ENCODE measurements at places on chromosomes 12 and 14.
A peak's percentile ranks its signal among the peaks of the same experiment; 100 is the strongest.

DNA sequence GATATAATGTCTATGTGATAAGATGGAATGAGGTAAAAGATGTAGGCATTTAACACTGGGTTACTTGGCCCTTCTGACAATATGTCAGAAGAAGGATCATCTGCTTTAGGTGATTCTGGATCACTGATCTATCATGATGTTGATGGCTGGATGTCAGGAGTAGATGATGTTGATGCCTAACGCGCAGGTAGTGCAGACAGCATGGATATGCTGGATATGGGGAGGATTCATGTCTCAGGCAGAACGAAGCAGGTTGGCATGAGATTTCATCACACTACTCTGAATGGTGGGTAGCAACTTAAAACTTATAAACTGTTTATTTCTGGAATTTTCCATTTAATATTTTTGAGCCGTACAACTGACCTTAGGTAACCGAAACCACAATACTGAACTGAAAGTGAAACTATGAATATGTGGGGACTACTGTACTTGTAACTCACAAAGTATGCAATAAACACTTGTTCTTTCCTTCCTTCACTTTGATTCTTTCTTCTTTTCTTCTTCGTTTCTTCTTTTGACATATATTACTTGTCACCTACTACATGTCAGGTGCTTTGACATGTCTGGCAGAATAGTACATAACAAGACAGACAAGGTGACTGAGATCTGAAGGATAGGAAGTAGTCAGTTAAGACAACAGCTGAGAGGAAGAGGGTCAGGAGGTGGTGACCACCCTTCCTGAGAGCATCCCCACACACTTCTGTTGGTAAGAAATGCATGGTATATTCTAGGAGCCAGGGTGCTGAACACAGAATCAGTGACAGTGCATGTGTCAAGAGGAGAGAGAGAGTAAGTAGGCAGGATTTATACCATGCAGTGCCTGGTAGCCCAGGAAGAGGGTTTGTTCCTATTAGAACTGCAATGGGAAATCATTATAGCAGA lies 238.8 kb downstream of the PPFIA2 start:
- no peak for DNase-seq

- no peak for DNase-seq
These were observed 91.8 kb downstream of the SLC38A1 start for GRCh38 chr12:46177025-46177424.

DNA sequence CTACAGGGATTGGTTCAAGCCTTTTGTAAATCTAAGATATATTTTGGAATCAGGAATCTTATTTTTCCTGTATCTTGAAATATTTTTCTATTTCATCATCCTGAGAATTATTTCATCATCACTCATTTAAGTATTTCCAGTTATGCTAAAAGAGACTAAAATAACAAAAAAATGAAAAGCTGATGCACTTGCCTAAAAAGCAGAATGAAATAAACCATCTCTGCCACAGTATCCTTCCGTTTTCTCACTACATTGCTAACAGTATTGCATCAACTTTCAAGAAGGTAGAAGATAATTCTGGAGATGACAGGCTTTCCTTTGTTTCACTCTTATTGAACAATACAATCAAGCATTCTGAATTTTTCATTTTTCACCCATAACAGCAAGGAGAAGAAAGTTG lies 31.1 kb upstream of the EIF5 start:
- no peak for DNase-seq

- DNase-seq = no peak
These were observed 24.6 kb upstream of the ANP32D start for GRCh38 chr12:48447755-48448154.

- no peak for DNase-seq
These were observed 31.1 kb downstream of the NRDE2 start for GRCh38 chr14:90300611-90301047.

GRCh38 chr14:49909016-49909415 lies 16.1 kb downstream of the ARF6 start:
- DNase-seq = no peak

DNA sequence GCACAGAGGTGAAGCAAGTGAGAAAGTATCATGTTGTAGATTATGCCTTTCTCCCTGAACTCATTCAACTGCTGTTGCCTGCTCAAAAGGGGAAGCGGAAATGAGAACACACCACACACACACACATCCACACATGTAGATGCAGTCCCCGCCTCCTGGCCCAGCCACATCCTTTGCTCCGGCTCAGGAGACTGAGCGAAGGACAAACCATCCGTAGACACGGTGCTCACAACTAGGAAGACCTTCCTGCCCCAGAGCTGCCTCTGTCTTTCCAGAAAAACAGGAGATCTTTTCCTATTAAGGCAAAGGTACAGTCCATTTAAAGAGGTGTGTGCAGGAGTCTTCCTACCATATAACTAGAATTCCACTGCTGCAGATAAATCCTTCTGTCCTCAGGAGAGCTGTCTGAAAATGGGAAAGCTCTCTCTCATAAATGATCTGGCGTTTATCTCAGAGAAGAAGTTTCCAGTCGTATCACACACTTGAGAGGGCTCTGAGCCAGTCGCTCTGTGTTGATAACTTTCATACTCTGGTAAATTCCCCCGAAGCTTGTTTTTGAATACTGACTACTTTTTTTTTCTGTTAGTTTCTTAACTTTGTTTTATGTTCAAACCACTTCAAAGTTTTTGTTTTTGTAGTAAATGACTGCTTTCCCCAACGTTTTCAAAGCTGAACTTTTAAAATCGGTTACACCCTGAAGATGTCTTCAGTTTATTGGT lies at the start of gene TESPA1:
TESPA1 (minus strand) TSS at position 105 of the 719 bp plus-strand sequence. CDS start 10,200 bp downstream, outside the sequence.
- peak; percentile 72 for DNase-seq

GRCh38 chr12:121713793-121714192 lies 1.2 kb downstream of the TMEM120B start:
- no peak for DNase-seq

DNA sequence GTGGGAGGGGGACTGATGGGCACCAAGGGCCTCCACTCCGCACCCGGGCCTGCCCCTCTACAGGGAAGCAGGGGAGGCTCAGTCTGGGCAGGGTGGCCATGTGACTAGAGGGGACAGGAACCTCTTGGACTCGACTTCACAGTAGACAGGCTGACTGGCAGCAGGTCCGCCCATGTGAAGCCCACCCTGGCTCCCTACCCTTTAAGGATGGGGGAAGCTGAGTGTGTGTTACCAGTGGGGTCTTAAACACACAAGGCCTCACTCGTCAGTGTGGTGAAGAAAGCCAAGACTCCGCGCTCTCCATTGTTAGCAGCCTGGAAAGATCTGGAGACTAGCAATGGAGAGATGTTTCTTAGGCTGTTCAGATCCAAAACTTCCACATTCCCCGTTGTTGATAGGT lies 52.4 kb downstream of the ANAPC7 start:
- no peak for DNase-seq

Measured in stimulated activated CD4-positive, alpha-beta T cell treated with anti-CD3 and anti-CD28 coated beads, TNF-alpha, amount 100 ng/mL, for 24 hours (primary cell).